CD4-positive, alpha-beta T cell treated with Interleukin-10 for 1 hour (primary cell): ENCODE measurements at places on chromosomes 4 and X.

DNA sequence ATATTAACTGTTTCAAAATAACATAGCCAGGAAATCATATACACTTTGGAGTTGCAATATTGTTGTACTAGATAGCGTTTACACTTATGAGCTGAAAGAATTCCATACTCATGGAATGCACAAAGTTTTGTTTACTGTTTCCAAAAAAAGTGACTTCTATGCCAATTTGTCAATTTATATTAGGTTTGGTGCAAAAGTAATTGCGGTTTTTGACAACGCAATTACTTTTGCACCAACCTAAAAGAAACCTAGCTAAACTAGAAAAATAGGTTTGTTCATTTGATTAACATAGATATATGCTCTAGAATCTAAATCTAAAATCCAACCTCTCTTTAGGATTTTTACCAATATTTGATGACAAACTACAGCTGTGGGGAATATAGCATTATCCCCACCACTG, 15.2 kb downstream of the RXFP1 start:
- no peak for DNase-seq

GRCh38 chr4:185215261-185215660, 5.9 kb downstream of the SNX25 start:
- no peak for DNase-seq

DNA sequence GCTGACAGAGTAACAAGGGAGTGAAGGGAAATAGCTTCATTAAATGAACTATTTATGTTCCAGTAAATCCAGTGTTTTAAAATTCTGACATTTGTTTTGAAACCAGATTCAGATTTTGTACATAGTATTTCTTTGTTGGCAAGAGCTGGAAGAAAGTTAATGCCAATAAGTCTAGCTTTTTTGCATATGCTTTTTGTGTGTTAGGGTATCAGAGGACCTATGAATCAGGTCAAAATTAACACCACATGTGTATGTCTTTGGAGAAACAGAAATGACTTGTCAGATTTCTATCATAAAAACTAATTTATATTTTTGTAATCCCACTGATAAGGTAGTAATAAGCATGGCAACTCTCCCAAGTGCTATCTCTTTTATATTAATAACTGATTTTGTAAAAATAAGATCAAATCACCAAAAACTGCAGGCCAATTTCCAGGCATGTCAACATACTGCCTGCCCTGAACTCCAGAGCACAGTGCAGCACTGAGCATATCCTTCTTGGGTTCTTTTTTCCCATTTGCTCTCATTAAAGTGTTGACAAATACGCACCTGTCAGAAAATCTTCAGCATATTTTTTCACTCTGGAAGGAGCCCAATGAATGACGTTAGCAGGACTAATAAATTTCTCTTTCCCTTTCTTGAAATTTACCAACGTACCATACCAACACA, 65.5 kb downstream of the SH3RF1 start:
- no peak for DNase-seq

GRCh38 chr4:22191565-22191964, 243.0 kb upstream of the KCNIP4 start:
- DNase-seq, result no peak

DNA sequence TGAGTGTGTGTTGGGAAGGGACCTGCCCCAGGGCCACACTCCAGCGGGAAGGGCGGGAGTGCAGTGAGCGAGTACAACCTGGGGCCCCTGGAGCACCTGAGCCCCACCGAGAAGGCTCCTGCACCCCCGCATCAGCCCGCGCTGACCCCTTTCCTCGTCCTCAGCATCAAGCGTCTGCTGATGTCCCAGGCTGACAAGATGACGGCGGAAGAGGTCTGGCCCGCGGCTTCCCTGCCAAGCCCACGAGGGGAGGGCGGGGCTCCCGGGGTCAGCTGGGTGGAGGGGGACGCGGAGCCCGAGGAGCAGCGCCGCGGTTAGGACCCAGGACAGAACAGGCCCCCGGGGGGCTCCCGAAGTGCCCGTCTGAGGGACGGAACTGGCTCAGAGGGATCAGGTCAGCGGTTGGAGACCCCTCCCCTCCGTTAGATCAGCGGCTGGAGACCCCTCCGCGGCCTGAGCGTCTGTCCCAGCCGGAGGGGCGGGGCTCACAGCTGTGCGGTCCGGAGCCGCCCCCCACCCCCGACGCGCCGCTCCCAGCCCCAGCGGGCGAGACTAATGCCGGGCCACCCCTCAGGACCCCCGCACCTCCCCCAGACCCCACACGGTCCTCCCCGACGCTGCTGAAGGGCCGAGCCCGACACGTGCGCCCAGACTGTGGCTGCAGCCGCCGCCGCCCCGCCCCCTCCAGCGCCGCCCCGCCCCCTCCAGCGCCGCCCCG, 6.7 kb downstream of the MYL5 start:
- peak; percentile 70 for DNase-seq

DNA sequence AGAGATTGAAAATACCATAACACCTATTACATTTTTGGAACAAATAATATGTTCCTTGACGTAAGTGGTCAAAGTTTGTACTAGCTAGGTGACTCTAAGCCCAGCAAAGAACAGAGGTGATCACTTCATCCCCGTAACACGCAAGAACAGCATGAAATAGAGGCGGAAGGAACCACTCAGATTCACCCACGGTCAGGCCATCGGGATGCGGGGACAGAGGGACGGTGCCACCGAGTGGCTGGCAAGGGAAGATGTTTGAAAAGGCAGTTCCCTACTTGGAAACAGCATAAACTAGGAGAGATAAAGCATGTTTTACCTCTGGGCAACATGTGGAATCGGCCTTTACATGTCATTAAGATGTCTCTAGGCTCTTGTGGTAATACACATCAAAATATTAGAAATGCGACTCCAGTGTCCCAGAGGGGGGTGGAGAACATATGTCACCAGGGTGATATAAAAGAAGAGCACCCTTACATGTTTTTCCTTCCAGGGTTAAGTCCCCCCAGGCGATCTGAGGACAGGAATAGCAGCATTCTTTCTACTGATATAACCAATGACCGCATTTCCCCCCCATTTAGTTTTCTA, 84.0 kb downstream of the PHKA2 start:
- DNase-seq, result peak; percentile 1

GRCh38 chr4:110489901-110490508, 14.1 kb downstream of the ENPEP start:
- no peak for DNase-seq

GRCh38 chr4:113837397-113837796, 75.9 kb upstream of the CAMK2D start:
- DNase-seq, result no peak

- peak; percentile 28 for DNase-seq
Observed at GRCh38 chrX:65451663-65452062, 82.9 kb downstream of the LAS1L start.

DNA sequence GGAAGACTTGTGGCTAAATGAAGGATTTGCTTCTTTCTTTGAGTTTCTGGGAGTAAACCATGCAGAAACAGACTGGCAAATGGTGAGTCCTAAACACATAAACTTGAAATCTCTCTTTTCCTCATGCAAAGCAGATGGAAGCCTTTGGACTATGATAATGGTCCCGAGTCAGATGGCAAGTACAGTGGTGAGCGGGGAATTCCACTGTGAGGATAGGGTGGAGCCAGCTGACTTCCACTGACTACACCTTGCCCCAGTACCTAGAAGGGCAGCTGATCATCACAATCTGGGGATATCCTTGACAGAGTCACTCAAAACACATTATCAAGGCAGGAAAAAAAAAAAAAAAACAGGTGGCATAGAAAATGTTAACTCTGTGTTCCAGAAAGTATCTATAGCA, 34.3 kb downstream of the ENPEP start:
- DNase-seq, result no peak

DNA sequence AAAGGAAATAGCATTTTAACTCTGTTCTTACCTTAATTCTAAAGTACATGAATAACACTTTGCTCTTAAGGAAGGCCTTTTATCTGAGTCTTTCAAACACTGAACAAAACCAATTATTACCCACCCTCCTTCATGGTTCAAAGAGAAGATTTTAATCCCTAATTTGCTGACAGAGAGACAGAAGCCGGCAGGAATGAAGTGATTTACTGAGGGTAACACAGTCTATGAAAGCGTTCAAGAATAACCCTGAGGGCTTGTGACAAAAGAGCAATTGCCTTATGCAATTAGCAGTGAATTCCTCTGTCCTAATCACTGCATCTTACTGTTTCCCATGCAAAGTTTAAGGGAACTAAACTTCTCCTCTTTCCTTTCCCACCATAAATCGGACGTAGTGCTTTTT, 144.1 kb downstream of the PACRGL start:
- DNase-seq, result no peak

DNA sequence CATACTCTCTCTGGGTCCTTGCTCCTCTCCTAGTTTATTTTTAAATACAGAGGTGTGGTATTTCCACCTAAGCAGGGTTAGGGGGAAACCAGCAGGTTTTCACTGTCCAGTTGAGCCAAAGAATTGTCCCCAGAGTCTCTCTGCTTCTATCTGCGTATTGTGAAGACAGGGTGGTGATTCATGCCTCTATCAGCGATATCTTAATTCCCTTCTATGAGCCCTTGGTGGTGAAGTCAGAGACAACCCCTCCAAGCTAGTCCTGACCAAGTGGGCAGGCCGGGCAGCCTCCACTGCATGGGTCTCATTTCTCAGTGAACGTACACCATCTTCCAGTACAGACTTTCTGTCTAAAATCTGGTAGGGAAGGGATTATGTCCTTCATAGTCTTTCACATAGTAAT, 100.5 kb upstream of the GPR34 start:
- no peak for DNase-seq

DNA sequence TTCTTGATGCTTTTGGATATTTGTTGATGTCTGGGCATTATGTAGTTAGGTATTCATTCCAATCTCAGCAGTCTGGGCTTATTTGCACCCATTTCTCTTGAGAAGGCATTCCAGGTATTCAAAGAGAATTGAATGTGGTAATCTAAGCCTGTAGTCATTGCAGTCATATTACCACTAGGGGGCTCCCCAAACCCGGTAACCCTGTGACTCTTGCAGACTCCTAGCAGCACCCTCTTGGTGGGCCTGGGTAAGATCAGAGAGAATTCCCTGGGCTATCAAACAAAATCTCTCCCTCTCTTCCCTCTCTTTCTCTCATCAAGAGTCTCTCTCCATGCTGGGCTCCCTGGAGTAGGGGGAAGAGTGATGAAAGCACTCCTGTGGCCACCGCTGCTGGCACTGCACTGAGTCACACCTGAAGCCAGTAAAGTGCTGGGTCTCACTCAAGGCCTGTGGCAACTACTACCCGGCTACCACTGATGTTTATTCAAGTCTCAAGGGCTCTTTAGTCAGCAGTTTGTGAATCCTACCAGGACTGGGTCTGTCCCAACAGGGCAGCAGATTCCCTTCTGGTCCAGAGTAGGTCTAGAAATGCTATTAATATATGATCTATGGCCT, 187.7 kb upstream of the NUDT10 start:
- DNase-seq, result peak; percentile 24

GRCh38 chrX:53716328-53717088, 30.0 kb upstream of the HUWE1 start:
- peak; percentile 77 for DNase-seq

- no peak for DNase-seq
Observed at GRCh38 chr4:138861135-138861534, 154.4 kb upstream of the NOCT start.

GRCh38 chr4:139171876-139172691, 4.9 kb downstream of the ELF2 start:
- DNase-seq, result no peak

GRCh38 chr4:1242506-1243450, 6.2 kb downstream of the CTBP1 start:
- DNase-seq, result no peak

DNA sequence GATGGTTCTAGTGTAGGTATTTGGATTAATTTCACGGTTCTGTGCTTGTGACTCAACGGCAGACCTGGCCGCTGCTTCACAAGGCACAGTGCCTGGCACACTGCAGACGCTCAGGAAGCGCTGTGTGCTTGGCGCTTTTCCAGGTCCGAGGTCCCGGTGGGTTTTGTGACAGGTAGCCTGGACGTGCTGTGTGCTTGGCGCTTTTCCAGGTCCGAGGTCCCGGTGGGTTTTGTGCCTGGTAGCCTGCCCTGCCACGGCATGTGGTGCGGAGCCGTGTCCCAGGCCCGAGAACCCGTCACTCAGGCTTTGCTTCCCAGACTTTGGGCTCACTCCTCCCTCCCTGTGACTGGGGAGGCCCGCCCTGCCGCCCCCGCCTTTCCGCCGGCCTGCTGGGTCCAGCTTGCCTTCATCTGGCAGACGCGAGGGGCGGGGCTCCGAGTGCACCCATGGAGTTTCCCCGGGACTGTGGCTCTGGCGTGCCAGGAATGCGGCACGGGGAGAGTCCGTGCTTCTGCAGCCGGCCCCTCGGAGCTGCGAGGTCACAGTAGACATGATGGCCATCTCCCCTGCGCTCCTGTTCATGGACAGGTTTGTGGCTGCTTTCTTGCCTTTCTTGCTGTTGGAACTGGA, 44.2 kb downstream of the TBC1D14 start:
- DNase-seq, result no peak

GRCh38 chr4:159097785-159098184, 5.1 kb upstream of the RAPGEF2 start:
- no peak for DNase-seq

GRCh38 chr4:101256222-101256621, 91.1 kb downstream of the PPP3CA start:
- DNase-seq, result no peak

DNA sequence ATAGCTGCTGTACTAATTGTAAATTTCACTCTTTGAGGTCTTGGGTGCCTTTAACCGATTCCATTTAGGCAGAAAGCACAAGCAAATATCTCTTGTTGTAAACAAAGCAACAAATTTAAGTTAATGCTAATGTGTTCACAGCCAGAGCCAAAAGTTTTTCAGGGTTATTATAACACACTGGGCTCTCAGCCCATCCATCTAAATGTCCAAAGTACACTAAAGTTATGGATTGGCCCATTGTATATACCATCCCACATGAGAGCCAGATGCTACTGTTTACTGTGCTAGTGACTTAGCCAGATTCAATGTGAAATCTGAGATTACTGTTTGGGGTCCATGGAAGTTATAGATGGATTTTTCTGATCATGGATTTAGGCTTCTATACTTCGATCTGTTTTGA, 186.7 kb downstream of the LARP7 start:
- no peak for DNase-seq

- DNase-seq, result no peak
Observed at GRCh38 chr4:2297606-2298531, 36.0 kb upstream of the MXD4 start.

DNA sequence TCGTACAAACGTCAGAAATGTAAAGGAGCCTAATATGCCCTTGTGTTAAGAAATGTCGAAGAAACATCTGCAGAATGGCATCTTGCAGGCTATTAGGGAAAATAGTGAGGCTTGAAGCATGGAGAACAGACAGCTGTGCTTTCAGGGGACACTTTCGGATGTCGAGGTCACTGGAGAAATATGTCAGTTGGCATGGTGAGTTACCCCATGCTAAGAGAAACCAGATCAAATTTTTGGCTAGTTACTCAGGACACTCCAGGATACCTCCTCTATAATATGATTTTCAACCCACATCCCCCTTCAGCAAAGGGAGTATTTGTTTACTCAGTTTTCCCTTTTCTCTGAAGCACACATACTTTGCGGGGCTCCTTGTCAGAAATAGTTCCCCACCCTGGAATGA, 171.4 kb downstream of the GPC3 start:
- no peak for DNase-seq

GRCh38 chrX:115561605-115562479, 868 bp downstream of the PLS3 start:
- DNase-seq, result no peak

GRCh38 chrX:23742174-23742696, 841 bp downstream of the ACOT9 start:
- peak; percentile 22 for DNase-seq

GRCh38 chr4:153521999-153522801, 56.0 kb downstream of the TMEM131L start:
- DNase-seq, result peak; percentile 73
